Muscle of leg (tissue), 16 donors: ENCODE measurements at places on chromosomes 4 and X. TPM values are rescaled to one million over a fixed set of nuclear protein-coding genes. Genes with fewer than 3 reads are reported as not detected.

FTSJ1 gene
- polyA plus RNA-seq: 25.9 TPM

KIF4A gene
- 5.8 TPM for polyA plus RNA-seq

GYG2 gene
- 3.3 TPM for polyA plus RNA-seq

- peak; percentile 43 for DNase-seq
Measured at GRCh38 chrX:23656684-23657083, 10.6 kb upstream of the PRDX4 start.

GRCh38 chr4:81896936-81897335 is 425.2 kb upstream of the RASGEF1B start:
- DNase-seq: no peak

DNA sequence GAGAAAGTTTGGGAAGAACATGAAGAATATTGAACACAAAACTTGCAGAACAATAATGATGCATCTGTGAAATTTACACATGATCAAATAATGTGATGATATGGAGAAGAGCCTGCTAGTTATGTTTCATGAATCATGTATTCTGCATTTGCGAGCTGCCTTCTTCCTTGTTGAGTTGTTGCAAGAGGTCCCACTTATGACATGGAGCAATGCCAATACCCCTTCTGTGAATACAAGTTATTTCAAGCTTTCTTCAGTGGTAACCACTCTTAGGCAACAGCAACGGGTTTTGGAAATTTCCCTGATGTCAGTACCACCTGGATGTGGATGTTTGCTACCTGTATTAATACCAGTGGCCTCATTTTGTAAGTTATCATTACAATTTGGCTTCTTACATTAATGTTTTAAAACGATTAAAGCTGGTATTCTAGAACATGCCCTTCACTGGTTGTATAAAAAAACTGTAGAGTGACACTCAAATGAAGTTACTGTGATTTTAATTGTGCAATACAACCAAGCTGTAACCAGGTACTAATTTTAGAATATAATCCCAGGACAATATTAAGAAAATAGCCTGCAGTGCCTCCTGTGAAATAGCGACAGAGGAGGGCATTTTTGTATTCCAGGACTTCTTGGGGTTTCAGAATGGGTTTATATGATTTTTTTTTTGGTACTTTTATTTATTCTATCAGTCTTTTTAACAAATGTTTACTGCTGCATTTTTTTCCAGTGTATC is 25.3 kb downstream of the IQCM start:
- no peak for DNase-seq

GRCh38 chr4:26899991-26900390 is 39.4 kb downstream of the STIM2 start:
- DNase-seq: no peak
